ENCODE measurements at places on chromosomes 2 and 18.
A peak's percentile ranks its signal among the peaks of the same experiment; 100 is the strongest.

DNA sequence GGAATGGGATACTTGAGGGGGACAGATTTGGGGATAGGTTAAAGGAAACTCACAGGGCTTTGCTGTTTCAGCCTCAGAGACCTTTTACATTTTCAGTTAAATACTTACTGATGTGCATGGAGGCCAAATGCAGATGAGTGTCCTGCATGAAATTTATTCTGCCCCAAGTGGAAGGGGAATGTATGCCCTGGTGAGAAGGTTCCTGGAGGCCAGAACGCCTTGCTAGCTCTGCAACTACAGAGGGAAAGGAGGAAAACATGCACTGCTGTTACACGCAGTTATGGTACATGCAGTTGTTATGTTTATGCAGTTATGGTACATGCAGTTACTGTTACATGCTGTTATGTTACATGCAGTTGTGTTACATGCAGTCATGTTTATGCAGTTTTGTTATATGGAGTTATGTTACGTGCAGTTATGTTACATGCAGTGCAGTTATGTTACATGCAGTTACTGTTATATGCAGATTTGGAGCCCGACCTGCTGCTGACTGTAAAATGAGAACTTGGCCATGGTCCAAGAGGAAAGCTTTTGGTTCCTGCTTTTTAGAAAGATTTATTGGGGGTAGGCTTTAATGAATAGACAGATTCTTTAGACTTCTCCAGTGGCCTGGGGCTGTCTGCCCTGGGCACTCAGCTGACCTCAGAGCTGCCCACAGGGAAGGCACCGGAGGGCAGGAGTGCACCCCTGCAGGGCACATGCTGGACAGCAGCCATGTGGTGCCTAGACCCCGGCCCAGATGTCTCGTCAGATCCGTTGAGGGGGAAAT is 84.1 kb downstream of the LDLRAD4 start:
- peak; percentile 54 for DNase-seq

DNA sequence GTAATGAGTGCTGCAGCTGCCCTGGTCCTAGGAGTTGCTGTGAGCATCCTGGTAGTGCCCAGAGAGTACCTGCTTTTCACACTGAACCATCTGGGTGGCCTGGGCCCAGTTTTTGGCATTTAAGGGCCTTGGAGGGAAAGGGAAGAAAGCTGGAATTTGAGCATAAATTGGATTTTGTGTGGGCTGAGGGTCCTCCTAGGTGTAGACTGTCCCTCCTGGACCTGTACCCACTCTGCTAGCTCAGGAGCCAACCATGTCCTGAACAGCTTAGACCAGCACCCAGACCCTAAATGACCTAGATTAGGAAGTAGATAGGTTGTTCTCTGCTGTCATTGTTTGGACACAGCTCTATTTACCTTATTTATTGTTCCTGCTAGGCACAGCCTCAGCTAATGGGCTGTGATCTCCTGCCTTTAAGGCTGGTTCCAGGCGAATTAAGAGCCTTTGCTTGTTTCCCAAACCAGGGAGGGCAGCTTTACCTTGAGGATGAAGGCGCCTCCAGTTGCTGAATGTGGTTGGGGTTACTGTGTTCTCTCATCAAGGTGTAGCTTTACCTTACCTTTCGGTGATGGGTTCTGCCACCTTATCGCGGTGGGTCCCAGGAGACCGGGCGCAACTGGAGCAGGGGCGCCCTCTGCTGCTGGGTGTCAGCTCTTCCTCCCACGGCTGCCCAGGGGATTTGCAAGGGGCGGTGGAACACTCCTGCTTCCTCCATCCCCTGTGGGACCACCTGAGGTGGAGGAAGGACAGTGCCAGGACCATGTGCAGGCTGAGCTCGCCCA is 34.4 kb downstream of the ITGA6 start:
- DNase-seq: peak; percentile 55

DNA sequence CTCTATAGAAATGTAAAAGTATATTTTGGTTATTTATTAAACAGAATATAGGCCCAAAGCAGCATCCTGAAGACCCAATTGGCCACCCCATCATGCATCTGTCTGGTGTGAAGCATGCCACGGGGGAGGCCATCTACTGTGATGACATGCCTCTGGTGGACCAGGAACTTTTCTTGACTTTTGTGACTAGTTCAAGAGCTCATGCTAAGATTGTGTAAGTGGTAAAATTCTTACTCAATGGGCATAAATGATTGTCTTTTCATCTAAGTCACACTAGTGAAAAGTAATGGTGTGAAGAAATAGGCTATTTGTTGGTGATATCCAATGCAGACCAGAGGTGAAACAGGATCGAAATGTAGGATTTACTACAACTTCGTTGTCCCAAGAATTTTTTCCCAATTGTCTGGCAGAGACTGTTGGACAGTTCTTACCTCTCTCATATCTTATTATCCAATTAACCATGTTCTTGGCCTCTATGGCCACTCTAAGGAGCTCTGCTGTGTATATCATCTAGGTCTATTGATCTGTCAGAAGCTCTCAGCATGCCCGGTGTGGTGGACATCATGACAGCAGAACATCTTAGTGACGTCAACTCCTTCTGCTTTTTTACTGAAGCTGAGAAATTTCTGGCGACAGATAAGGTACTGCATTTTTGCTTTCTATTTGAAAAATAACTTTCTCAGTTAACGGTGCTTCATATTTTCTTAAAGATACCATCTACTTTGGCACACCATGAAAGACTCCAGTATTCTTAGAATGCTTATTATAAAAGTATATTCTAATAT is 35.0 kb downstream of the AOX1 start:
- no peak for DNase-seq

- no peak for DNase-seq
Observed at GRCh38 chr2:219636941-219637841, 9.8 kb downstream of the SLC4A3 start.

DNA sequence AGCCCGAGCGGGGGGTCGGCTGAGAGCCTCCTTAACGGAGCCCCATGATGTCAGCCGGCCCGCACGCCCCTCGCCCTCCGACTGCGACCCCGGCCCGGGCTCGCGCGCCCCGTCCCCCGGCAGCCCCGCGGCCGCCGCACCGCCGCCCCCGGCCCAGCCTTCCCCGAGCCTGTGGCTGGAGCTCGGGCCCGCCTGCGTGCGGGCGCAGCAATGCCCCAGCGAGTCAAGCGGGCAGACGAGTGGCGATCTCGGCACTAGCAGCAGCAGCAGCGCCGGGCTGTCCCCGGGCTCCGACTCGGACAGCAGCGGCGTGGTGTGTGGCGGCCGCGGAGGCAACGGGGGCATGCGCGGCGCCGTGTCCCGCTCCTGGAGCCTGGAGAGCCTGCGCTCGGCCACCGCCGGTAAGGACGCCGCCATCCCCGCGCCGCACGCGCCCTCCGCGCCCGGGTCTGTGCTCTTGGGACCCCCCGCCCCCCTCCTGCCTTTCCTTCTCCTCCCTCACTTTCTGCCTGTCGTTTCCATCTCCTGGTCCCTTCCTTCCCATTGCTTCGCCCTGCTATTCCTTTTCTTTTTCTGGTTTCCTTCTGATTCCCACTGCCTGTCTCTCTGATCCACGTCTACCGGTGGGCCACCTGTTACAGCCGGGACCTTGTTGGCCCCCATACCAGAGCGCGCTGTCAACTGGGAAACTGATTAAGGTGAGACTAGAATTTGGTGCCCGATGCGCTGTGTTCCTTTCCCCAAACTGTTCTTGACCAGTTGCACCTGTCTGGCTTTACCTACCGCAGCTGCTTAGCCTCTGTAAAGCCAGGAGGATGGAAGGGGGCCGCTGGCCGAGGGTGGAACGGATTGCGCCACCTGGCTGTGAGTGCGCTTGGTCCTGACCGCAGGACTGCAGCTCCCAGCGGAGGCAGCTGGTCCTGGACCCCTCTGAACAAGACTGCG is 127.4 kb downstream of the ARHGEF4 start:
- DNase-seq: no peak

DNA sequence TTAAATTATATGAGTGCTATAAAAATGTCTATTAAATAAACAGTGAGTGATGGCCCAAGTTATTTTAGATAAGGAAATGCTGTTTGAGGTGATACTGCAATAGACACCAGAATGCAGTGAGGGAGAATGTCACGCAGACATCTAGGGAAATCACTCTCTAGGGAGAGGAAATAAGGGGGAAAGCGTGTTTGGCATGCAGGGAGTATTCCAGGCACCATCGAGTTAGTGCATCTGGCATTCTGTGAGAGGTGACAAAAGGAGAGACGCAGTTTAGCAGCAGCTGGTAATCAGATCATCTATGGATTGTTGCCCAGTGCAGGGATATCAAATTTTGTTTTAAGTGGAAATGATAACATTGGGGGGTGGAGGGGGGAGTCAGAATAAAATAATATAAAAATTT is 175.4 kb upstream of the NETO1 start:
- no peak for DNase-seq

- no peak for DNase-seq
Observed at GRCh38 chr2:31312898-31313297, 78.9 kb downstream of the EHD3 start.

DNA sequence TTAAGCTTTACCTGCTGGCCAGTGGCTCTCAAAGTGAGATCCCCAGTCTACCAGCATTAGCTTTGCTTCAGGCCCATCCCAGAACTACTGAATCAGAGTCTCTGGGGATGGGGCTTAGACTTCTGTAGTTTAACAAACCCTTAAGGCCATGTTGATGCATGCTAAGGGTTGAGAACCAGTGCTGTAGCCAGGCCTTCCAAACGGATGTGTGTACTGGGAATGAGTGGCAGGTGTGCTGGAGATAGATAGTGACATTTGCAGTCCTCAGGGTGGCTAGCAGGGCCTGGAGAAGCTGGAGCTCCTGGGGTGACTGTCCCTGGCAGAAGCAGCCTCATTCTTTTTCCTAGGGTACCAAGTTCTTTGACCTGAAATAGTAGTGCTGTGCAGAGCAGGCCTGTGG is 148.5 kb downstream of the PPP1R1C start:
- no peak for DNase-seq

DNA sequence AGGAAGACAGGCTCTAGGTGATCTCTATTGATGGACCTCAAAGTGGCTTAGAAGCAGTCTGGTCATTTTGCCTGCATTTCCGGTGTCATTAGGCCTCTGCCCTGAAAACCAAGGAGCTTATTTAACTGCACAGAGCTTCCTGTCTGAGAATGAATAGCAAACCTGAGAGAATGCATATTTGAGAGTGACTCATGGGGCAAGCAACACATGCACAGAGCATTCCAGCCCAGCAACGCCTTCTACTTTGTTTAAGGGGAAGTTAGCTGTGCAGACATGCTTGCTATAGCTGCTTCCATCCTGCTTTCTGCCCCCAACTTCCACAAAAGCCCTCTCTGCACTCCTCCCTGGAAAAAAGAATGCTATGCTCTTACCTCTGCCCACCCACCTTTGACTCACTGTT is 232.8 kb downstream of the GRB14 start:
- no peak for DNase-seq

DNA sequence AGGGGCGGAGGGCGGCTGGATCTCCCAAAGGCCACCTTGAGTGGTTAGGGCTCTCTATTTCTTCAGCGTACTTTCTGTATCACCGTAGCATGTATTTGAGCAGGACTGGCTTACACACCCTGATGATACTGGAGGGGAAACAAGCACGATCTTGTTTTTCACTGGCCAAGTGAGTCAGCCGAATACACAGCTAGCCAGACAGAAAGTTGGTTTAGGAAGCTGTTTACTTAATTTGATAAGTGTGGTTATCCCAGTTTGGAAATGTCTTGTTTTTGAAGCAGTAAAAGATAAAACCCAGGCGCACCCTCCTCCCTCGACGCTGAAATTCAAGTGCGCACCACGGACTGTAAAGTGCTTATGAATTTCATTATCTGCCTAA is 582 bp downstream of the RIOK3 start:
- peak; percentile 62 for DNase-seq

DNA sequence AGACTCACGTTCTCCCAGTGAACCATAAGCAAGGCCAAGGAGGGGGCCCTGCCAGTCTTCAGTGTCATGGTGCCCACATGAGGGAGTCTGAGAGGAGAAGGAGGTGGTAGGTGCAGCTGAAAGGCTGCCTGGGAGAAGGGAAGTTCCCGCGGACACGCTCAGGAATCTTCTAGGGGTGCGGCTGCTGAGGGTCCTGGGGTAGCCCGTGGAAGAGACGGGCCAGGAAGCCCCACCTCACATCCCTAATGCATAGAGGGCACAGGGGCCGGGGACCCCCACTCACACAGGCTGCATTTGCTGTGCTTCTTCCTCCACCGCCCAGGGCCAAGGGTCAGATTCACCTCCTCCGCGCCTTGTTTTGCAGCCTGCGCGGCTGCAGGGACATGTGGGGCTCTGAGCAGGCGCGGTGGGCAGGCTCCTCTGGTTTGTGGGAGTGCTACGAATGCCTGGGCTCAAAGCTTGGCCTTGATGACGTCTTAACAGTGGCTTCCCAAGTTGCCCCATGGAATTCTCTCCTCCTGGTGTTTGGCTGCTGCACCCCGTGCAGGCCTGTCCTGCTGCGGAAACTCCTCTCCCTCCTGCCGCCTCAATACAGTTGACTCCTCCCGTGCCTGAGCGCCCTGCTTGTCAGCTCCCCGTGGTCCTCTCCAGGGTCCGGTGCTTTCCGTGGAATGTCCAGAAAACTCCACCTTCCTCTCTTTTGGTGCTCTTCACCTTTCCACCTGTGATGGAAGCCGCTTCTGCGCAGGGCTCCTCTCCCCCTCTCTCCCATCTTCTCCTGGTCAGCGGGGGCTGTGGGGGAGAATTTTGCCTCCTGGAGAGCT is 95.7 kb downstream of the VAPA start:
- DNase-seq: no peak

DNA sequence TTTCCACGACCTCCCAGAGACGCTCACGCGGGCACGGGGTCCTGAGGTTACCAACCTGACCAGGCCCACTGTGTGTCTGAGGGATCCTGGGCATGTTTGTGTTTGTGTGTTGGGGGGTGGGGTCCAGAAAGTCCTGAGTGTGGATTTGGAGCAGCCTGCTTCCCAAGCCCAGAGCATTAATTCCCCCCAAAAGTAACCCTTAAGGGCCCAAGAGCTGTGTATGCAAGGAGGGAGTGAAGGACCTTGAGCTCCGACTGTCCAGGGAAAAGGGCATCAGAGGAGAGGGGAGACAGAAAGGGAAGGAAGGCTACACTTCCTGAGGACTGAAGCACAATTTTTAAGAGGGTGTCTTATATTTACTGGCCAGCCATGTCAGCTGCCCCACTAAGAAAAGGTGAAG is 5.2 kb upstream of the SIX3 start:
- no peak for DNase-seq

DNA sequence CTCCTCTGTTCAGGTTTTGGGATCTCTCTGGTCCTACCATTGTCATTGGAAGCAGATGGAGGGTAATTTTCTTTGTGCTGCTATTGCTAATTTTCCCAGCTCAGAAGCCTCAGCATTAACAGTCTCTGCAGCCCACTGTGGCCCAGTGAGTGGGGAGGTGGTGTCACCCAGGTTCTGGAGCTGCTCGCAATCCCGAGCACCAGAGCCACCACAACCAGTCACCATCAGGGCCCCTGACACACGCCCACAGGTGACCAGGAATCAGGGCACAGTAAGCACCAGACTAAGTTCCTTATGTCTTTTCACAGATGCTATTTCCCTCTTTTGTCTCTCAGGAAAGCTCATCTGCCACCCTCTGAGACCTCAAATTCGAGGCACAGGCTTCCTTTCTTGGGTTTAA is 87.9 kb downstream of the SEPTIN10 start:
- no peak for DNase-seq

GRCh38 chr2:55949211-55949610 is 25.6 kb upstream of the EFEMP1 start:
- DNase-seq: peak; percentile 26

GRCh38 chr2:159589286-159589685 is 27.1 kb downstream of the BAZ2B start:
- no peak for DNase-seq

- DNase-seq: peak; percentile 19
Observed at GRCh38 chr2:118386641-118387302, 298.5 kb downstream of the INSIG2 start.

Measured in lung microvascular endothelial cell (primary cell).